ENCODE measurements at places on chromosomes 13 and 19.

DNA sequence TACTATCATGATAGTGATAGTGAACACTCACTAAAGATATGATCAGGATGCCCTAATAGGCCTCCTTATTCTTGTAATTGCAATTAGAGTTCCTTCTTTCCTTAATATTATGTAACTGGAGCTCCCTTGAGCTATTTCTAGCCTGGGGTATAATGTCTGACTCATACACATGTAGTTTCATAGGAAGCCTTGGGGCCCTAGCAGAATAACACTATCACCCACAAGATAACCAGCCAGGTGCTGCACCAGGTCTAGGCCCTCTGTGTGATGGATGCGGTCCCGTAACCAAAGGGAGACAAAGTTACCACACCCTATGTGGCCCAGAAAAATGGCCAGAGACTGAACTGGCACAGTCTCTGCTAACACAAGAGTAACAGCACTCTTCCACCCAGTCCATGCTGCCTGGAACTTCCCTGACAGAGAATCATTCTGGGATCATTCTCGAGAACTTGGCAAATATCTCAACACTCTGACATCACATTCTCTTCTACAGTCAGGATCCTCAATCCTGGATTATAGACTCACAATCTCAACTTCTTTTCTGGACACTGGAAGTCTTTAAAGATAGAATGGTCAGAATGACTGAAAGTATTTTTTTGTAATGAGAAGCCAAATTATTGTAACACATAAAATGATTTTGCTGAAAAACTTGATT is 32.6 kb upstream of the IGFL4 start:
- no peak for DNase-seq

GRCh38 chr13:32938907-32939306 is 77.3 kb upstream of the KL start:
- no peak for DNase-seq

DNA sequence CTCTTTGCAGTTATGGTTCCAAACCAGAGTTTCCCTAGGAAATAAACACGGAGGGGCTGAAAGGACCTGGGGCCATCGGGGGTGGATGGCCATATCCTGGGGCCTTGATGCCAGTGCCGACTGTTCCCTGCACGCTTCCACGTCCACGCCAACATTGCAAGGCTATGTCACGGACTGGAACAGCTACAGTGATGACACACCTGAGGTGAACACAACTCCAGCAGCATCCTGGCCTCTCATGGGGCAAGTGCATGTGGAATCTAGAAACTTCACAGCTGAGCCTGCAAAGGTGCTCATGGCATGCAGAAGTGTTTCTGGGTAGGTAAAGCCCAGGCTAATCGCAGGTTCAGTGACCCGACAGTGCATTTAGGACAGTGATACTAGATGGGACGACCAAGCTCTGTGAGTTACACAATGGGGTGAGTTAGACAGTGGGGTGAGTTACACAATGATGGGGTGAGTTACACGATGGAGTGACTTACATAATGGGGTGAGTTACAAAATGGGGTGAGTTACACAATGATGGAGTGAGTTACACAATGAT is 52.0 kb upstream of the GAS6 start:
- DNase-seq = no peak

GRCh38 chr19:31817971-31818797 is 468.9 kb upstream of the TSHZ3 start:
- no peak for DNase-seq

- no peak for DNase-seq
These were observed 15.5 kb downstream of the PGLS start for GRCh38 chr19:17526922-17527321.

GRCh38 chr13:112182846-112183531 is 116.0 kb downstream of the SOX1 start:
- DNase-seq = no peak

DNA sequence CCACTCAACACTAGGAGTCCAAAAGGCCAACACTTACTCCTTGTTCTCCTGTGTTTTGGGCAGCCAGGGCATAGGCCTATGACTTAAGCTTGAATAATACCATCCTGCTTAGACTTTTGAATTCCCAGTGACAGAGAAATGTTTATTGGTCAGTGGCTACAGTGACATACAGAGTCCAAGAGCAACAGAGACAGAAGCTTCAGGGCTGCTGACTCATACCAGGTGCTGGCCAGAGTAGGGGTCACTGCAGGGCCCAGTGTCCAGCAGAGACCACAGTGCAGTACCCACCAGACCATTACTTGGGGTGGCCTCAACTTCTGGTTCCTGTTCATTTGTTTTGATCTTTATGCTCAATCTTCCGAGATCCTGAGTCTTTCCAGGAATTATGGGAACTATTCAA is 6.0 kb upstream of the FREM2 start:
- no peak for DNase-seq

- DNase-seq = no peak
These were observed 1395.8 kb downstream of the SLITRK5 start for GRCh38 chr13:89066868-89067466.

DNA sequence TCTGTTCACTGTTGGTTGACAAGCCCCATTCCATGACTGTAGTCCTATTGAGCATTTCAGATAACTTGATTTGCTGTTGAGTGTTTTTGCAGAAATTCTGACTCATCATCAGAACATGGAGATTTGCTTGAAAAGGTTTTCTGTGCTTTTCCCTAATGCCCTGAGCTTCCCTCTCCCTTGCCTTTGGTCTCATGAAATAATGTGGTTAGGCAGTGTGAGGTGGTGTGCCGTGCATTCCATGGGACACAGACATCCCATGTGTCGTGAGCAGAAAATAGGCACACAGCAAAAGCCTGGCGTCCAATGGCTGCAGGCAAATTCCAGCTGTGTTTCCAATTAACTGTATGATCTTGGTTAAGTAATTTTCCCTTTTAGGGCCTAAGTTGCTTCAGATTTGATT is 197.4 kb downstream of the DLEU7 start:
- DNase-seq = no peak

DNA sequence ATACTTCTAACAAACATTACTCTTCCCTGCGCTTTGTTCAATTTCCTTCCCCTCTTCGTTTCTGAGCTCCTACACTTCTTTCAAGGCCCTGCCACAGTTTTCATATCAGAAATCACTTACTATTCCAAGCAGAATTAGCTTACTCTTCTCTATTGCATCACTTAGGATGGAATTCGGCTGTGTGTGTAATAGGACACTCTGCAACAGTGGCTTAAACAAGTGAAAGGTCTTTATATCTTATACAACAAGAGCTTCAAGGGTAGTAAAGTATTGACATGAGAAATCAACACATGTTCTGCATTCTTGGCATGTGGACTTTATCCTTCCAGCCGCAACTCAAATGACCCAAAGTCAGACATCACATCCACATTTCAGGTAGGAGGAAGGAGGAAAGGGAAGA is 279.6 kb downstream of the PCDH20 start:
- DNase-seq = no peak

DNA sequence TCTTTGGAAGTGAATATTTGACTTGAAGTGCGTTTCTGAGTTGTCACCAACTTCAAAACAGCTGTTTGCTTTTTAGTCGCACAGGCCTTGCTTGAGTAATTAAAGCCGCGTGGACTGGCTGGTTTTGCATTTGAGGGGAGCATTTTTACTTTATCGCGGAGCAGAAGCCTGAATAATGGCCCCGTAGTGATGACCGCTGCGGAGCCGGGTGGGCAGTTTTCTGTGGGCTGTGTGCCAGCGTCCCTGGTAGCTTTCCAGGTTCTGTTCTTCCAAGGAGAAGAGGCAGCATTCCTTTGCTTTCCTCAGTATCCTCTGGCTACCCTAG is 1.1 kb downstream of the NAA16 start:
- no peak for DNase-seq

DNA sequence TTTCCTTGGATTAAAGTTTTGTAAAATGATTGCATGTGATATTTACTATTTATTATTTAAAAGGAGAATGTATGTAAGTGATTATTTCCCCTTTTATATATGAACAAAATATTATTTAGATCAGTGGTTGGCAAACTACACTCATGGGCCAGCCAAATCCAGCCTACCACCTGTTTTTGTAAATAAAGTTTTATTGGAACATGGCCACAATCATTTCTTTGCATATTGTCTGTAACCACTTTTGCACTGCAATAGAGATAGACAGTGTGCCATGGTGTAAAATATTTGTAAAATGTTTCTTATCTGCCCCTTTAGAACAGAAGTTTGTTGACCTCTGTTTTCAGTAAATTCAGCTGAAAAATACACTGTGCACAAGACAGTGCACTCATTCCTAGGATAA is 426.4 kb downstream of the MYO16 start:
- DNase-seq = no peak

- DNase-seq = no peak
These were observed 16.4 kb downstream of the F10 start for GRCh38 chr13:113138792-113139551.

DNA sequence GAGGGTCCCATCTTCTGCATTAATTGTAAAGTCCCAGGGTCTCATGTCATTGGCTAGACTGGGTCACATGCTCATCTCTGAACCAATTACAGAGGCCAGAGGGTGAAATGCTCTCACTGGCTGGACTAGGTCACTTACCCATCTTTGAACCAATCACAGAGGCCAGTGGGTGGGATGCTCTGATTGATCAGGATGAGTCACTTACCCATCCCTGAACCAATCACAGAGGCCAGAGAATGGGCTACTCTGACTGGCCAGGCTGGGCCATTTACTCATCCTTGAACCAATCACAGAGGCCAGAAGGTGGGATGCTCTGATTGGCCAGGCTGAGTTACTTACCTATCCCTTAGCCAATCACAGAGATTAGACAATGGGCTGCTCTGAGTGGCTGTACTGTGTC is 5.3 kb downstream of the MISP start:
- no peak for DNase-seq

GRCh38 chr19:47848823-47849473 is 10.1 kb upstream of the TPRX2 start:
- DNase-seq = no peak

- no peak for DNase-seq
These were observed 20.4 kb downstream of the RNF17 start for GRCh38 chr13:24784319-24784718.

GRCh38 chr19:55519451-55520311 is 17.3 kb downstream of the SBK2 start:
- no peak for DNase-seq

GRCh38 chr19:21947775-21948174 is 63.0 kb downstream of the ZNF208 start:
- no peak for DNase-seq

DNA sequence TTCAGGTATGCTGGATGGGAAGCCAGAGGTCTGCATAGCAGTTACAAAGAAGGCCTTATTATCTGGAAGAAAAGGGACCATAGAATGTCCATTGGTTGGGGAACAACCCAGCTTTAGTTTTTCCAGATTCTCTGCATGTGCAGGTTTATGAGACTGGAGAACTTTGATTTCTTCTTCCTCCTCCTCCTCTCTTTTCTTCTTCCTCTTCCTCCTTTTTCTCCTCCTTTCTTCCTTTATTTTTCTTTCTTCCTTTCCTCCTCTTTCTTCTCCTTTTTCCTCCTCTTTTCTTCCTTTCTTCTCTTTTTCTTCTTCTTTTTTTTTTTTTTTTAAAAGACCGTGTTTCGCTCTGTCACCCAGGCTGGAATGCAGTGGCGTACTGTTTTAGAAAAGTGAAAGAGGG is 30.9 kb downstream of the EPN1 start:
- DNase-seq = no peak

- DNase-seq = peak; percentile 34
These were observed 7.3 kb downstream of the PPP6R1 start for GRCh38 chr19:55251341-55252081.

DNA sequence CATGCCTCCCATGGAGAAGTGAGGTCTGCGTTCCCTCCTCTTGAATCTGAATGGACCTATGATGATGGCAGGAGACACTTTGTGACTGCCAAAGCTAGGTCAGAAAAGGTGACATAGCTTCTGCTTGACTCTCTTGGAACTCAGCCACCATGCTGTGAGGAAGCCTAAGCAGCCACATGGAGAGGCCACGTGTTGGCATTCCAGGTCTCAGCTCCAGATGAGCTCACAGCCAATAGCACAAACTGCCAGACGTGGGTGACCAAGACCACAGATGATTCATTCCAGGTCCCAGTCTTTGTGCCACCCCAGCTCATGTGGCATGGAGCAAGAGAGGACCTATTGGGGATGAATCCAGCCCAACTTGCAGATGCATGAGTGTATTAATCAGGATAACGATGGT is 8.7 kb upstream of the GGACT start:
- no peak for DNase-seq

DNA sequence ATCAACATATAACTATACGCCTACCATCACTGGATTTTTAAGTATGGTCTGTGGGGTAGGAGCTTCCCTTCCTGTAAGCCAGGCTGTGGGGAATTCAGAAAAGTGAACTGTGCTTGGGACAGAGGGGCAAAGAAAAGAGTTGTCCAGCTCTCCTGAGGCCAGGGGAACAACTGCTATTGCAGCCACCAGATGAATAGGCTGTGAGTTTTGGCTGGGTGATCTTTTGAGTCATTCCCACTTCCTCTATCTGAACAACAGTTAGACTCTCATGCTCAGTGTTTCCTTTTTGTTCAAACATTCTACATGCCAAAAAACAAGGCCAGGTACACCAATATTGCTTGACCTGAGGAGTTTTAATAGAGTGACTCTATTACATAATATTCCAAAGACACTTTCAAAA is 426.2 kb upstream of the DACH1 start:
- DNase-seq = no peak

DNA sequence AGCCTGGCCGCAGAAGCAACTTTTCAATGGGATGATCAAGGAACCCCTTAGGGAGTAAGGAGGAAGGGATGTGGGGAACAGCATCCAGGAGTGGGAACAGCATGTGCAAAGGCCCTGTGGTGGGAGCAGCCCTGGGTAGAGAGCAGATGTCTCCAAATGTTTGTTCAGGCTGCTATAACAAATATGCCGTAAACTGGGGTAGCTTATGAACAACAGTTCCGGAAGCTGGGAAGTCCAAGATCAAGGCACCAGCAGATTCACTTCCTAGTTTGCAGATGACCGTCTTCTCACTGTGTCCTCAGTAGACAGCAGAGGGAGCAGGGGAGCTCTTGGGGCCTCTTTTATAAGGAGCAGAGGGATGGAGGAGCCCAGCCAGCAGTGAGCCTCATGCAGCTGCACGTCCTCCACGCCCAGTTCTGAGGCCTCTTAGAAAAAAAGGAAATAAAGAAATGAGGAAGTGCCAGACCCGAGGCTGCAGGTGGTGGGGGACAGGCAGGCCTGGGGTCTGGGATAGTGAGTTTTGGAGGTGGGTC is 4.2 kb upstream of the LRRC25 start:
- no peak for DNase-seq

GRCh38 chr13:30234619-30235162 is 72.7 kb downstream of the KATNAL1 start:
- no peak for DNase-seq

- DNase-seq = no peak
These were observed 1.8 kb upstream of the RNF225 start for GRCh38 chr19:58393725-58394033.
